ENCODE measurements at places on chromosomes 3 and 15.

GRCh38 chr3:194277104-194277785, 73.9 kb downstream of the CPN2 start:
- DNase-seq = no peak

- no peak for DNase-seq
These were observed 8.6 kb downstream of the ILDR1 start for GRCh38 chr3:122013448-122013925.

- no peak for DNase-seq
These were observed 46.4 kb upstream of the MBNL1 start for GRCh38 chr3:152222327-152222726.

- peak; percentile 14 for DNase-seq
These were observed 879 bp upstream of the EIF5A2 start for GRCh38 chr3:170909129-170909903.

GRCh38 chr3:126834596-126835471, 130.8 kb downstream of the CHCHD6 start:
- DNase-seq = no peak

- no peak for DNase-seq
These were observed 13.3 kb downstream of the CORO2B start for GRCh38 chr15:68592054-68592453.

- peak; percentile 100 for DNase-seq
These were observed at the start of the genes BTD and HACL1 for GRCh38 chr3:15601399-15602145. TSS of gene BTD (plus strand) at chr3:15601745. CDS start at chr3:15635440, 33,695 bp downstream. TSS of gene HACL1 (minus strand) at chr3:15601569. CDS start at chr3:15601463, 106 bp downstream.

DNA sequence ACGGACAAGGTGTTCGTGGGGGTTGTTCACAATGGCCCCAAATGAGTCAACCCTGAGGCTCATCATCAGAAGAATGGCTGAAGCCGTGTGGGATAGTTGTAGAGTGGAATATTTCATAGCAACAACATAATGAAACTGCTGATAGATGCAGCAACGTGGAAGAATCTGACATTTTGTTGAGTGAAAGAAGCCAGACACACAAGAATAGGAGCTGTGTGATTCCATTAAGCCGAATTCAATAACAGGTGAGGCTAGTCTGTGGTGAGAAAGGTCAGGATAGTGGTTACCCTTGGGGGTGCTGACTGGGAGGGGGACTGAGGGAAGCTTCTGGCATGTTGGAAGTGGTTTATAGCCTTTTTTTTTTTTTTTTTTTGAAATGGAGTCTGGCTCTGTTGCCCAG, 144.0 kb downstream of the SMAD6 start:
- no peak for DNase-seq

DNA sequence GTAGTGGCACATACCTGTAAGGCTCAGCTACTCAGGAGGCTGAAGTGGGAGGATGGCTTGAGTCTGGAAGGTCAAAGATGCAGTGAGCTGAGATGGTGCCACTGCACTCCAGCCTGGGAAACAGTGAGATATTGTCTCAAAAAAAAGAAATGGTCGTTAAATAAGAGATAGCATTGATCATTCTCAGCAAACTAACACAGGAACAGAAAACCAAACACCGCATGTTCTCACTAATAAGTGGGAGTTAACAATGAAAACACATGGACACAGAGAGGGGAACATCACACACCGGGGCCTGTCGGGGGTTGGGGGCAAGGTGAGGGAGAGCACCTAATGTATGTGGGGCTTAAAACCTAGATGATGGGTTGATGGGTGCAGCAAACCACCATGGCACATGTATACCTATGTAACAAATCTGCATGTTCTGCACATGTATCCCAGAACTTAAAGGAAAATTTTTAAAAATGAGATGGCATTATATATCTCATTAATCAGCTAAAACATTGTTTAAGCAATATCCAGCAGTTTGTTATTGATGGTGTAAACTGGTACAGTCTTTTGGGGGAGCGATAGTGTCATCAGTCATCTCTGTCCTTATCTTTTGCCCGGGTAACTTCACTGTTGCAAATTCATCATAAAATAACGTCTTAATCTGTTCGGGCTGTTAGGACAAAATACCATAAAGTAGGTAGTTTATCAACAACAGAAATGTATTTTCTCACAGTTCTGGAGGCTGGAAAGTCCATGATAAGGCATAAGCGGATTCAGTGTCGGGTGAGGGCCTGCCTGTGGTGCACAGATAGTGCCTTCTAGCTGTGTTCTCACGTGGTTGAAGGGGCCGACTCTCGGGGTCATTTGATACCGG, 1.7 kb upstream of the MAN2A2 start:
- no peak for DNase-seq

DNA sequence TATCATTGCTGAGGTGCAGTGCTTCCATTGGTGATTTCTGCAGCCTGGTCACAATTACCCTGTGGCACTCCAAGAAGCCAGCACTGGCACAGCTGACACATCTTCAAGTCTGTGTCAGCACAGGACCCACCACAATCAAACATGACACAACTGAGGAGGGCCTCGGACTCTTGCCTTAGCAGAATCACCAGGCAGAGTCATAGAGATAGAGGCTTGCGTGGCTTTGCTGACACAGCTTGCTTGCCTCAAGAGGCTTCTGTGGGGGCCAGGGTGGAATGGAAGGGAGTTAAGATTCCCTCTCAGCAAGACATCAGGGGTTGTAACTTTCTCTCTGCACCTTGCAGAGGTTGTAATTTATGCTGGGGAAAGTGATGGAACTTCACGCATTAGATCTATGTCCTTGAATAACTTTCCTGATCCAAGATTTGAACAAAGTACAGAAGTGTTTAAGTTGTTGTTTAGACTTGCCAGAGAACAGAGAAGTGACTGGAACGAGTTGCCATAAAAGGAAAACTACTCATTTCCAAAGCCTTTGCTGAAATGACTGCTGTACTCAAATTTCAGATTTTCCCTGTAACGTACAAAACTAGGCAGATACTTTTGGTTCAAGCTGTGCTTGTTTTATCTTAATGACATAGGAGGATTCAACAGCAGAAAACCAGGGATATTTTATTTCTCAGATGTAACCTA, 170.7 kb downstream of the DIPK2A start:
- no peak for DNase-seq

DNA sequence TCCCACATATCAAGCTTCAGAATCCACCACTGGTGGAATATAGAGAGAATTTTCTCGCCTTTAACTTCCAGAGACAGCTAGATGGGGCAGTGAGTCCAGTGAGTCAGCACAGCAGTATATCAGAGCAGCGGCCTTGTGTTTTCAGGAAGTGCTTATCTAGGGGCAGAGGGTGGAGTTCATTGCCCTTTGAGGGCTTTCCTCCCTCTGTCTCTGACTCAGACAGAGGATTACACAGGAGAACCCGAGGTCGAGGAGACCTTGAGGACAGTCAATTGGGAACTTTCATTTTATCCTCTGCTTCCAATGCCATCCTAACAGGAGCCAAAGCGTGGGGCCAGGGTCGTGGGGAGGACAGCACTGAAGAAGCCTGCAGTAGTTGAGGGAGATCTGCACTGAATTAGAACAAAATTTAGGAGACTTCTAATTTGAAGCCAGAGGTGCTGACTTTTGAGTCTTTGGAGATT, 109.6 kb upstream of the UMPS start:
- DNase-seq = peak; percentile 14

DNA sequence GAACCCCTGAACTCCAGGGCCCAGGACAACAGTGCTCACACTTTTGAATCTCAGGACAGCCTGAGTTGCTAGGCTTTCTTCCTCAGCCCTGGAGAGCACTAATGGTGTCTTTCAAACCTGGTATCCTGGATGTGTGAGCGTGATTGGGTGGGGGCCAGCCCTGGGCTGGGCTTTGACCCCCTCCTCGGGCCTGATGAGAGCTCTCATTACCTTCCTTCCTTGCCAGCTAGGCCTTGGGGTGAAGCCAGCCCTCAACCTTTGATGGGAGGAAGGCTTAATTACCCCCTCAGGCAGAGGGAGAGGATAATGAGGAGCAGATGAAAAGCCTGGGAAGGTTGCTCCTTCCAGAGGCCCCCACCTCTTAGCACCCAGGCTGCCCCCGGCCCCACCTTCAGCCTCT, 31.1 kb upstream of the INSYN1 start:
- DNase-seq = no peak

DNA sequence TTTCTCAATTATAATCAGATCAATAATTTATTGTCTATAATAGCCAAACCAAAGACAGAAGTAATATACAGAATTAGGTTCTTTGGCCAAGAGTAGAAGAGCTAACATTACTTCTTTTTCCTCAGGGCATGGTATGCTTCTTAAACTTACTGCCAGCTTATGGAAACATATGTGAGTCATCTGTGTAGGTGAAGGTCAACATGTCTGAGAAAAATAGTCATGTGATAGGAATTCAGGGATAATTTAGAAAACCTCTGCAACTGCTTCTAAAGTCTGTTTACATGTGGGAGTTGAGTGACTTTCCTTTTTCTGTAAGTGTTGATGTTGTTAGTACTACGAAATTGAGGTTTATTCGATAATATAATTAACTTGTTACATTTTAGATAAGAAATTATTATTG, 19.2 kb upstream of the MAP6D1 start:
- no peak for DNase-seq

- peak; percentile 75 for DNase-seq
These were observed at the start of gene NEK10 for GRCh38 chr3:27368831-27369607. TSS of gene NEK10 (minus strand) at chr3:27369383. CDS start at chr3:27352882, 16,501 bp downstream.

DNA sequence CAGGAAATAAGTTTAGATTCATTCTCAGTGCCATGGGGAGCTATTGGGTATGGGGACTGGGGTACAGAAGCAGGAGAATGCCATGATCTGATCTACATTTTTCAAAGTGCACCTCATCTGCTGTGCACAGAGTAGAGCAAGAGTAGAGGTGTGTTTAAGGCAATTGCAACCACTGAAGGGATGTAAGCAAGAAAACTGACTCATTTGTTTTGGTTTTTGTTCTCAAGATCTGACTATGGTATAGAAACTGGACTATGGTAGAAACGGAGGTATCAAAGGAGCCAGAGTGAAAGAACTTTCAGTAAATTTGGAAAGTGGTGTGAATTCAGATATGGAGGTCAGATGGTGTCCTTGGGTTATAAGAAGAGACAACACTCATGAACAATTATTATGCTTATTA, 86.2 kb upstream of the CMSS1 start:
- DNase-seq = no peak

GRCh38 chr3:194405766-194406165, 6.7 kb upstream of the GP5 start:
- no peak for DNase-seq

DNA sequence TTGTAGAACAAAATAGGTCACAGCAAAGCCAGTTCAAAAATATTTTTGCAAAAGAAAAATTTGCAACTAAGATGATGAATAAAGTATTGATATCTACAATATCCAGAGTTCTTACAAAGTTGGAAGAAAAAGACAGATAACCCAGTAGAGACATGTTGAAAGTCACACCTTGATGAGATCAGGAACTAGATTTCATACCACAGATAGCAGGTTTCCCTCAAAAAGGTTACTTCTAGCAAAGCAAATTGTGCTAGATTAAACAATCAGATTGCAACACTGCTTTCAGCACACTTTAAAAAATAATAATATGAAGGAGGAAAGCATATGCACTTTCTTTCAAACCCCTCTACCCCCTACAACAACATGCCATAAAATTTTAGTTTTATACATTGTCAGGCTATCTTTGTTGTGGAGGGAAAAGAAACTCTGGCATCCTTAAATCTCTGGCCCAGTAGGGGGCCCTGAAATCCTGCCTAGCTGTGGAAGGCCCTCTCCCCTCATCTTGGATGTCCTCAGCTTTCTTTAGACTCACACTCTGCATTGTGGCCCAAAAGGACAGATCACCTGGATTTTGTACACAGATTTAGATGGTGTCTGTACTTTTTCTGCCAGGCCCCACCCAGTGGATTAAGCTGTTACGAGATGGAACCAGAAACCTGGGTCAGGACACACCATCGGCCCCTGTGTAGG, 50.9 kb downstream of the CCR3 start:
- no peak for DNase-seq

GRCh38 chr3:132898141-132898540, 140.1 kb upstream of the TMEM108 start:
- no peak for DNase-seq

DNA sequence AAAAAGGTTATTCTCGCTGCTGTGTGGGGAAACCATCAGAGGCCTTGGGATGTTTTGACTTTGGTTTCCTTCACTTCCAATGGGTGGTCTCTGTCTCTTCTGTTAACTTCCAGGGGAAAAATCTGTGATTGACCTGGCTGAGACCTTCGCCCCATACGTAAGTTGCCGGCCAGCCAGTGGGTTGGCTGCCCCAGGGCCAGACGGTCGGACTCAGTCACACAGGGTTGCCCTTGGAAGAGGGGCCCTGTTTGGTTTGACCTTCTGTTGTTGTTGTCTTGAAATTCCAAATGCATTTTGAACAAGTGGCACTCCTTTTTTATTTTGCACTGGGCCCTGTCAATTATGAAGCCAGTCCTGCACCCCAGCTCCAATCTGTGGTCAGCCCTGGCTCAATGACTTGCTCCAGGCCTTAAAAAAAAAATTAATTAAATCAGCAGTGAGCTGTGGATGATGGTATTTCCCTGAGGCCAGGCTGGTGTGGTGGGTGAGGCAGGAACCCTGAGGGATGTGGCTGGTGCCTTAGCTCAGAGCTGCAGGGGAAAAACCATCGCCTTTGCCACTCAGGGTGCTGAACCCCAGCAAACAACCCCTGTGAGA, 4.5 kb downstream of the FAM107A start:
- no peak for DNase-seq

- no peak for DNase-seq
These were observed 89.0 kb upstream of the LPP start for GRCh38 chr3:188064831-188065493.

- no peak for DNase-seq
These were observed 27.3 kb upstream of the PYGO1 start for GRCh38 chr15:55615445-55615844.

- DNase-seq = no peak
These were observed 158.8 kb downstream of the CLSTN2 start for GRCh38 chr3:140093742-140094141.

DNA sequence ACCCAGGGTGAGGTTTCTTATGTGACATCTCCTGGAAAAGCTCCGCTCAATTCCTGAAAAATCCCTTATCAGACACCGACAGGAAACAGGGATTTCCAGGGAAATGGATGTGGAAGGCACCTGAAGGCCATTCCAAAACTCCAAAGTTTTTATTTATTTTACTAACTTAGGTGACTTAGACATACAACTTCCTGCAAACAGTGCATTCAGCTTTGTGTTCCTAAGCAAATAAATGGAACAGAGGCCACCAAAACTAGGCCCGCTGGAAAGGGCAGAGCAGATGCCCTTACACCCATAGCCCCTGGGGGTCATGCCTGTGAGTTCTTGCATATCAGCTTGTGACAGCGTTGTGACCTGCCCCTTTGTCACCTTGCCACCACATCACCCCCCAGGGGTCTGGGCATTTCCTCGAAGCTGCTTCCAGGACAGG, 239.4 kb downstream of the XXYLT1 start:
- no peak for DNase-seq

DNA sequence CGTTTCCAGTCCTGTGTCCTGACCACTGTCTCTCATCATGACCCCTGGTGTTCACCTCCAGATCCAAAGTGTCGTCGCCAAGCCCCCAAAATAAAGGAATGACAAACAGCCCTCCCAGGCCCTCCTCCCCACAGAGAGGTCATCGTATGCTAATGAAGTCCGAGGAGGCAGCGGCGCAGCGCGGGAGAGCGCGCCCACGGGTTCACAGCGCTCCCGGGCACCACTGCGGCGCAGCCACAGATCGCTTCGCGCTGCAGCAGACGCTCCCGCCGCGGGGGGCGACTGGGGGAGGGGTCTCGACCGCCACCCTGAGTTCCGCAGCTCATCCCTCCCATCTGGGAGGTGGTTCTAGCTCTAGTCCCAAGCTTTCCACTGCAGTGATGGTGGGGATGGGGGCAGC, 1.3 kb downstream of the DGKG start:
- no peak for DNase-seq

GRCh38 chr15:89625716-89626115, 29.6 kb downstream of the KIF7 start:
- DNase-seq = no peak

- no peak for DNase-seq
These were observed 38.6 kb downstream of the MGLL start for GRCh38 chr3:127783642-127784160.
